Left renal cortex interstitium (tissue), 4 donors: ENCODE measurements at places on chromosomes 13 and 19.
A peak's percentile ranks its signal among the peaks of the same experiment; 100 is the strongest.

- DNase-seq = no peak
Observed at GRCh38 chr19:51272183-51272810, 21.4 kb downstream of the SIGLECL1 start.

- DNase-seq = no peak
Observed at GRCh38 chr19:18377026-18377425, 8.9 kb upstream of the GDF15 start.

DNA sequence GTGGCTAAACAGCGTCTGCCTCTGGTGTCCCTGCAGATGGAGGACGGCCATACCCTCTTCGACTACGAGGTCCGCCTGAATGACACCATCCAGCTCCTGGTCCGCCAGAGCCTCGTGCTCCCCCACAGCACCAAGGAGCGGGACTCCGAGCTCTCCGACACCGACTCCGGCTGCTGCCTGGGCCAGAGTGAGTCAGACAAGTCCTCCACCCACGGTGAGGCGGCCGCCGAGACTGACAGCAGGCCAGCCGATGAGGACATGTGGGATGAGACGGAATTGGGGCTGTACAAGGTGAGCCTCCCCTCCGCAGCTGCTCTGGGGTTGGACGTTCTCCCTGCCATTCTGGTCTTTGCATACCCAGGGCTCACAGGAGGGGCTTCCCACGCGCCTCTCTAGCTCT, 19.9 kb downstream of the UHRF1 start:
- no peak for DNase-seq

DNA sequence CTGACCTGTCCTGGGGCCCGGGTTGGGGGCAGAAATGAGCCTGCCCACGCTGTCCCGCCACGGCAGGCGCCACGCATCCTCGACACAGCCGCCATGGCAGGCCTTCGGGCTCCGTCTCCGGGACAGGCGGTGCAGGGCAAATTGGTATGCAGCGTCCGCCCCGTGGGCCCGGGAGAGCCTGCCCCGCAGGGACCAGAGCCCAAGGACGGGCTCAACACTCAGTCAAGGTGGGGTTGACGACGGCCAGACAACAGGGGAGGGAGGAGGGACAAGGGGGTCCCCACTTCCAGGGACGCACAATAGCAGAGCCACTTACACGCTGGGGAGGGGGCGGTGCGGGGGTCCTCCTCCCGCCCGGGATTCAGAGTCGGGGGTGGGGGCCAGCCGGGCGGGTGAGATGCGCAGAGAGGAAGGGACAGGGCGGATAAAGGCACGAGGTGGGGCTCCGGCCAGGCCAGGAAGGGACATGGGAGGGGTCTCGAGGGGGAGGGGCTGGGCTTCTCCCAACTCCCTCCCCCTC, 1.2 kb downstream of the CTXN1 start:
- DNase-seq = no peak

GRCh38 chr13:62847520-62847919, 1431.9 kb upstream of the PCDH20 start:
- DNase-seq = no peak

DNA sequence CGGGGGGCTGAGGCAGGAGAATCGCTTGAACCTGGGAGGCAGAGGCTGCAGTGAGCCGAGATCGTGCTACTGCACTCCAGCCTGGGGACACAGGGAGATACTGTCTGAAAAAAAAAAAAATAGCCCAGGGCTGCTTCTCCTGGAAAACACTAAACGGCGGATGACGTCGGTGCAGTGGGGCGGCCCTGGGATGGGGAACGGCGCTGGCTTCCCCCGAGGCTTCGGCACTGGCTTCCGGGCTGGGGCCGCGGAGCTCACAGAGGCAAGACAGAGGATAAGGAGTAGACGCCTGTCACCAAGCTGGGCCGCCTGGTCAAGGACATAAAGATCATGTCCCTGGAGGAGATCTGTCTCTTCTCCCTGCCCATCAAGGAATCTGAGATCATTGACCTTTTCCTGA, 5.0 kb downstream of the PRSS57 start:
- no peak for DNase-seq

DNA sequence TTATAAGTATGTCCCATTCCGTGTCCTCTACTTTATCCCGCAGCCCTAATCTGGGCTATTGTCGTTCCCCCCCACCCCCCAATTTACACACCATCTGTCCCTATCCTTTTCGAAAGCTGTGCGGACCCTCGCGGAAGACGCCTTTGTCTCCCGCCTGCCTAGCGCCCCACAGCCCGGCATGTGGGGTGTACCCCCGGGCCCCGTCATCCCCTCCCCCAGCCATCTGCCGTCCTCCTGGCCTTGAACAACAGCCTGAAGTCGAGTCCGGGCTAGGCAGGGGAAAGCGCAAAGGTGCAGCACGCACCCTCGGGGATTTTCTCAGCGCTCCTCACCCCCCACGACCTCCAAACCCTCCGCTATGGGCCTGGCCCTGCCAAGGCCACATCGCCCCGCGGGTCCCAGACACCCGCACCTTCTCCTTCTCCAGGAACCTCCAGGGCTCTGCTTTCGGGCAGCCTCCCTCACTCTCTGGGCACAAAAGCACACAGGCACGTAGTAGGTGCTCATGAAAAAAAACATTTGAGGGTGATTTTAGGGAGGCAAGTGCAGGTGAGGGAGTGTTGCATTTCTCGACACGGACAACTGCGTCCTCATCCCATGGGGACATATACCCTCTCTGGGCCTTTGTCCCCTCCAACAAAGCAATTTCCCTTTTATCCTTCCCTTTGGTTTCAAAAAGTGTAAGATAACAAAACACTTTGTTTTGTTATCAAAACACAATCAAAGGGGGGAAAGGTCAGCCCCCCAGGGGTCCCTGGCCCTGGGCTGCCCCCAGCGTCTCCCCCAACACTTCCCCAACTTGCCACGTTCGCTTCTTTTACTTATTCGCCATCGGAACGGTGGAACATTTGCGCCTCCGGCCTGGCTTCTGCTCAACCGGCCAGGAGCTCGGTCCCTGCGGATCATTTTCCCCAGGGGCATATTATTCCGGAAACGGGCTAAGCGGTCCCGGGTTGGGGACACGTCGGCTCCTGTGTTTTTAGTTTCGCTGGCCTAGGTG, 16.4 kb downstream of the CCDC124 start:
- no peak for DNase-seq

DNA sequence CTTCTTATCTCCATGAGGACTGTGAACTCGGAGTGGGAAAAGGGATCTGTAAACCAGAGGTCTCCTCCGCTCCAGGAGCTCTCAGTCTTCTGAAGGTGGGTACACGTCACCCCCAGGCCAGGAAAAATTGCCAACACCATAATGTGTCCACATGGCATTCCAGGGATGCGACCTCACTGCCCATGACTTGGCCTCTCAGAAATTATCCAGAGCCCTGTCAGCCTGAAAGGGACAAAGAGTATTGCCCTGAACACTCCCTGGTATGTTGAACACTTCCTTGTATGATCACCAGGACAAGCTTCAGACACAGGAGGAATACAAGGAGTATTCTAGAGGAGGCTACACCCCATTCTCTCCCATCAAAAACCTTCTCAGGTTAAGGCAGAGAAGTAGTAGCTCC, 81.0 kb upstream of the SLC7A1 start:
- DNase-seq = no peak

- DNase-seq = no peak
Observed at GRCh38 chr19:37403403-37403802, 32.5 kb downstream of the ZNF527 start.

DNA sequence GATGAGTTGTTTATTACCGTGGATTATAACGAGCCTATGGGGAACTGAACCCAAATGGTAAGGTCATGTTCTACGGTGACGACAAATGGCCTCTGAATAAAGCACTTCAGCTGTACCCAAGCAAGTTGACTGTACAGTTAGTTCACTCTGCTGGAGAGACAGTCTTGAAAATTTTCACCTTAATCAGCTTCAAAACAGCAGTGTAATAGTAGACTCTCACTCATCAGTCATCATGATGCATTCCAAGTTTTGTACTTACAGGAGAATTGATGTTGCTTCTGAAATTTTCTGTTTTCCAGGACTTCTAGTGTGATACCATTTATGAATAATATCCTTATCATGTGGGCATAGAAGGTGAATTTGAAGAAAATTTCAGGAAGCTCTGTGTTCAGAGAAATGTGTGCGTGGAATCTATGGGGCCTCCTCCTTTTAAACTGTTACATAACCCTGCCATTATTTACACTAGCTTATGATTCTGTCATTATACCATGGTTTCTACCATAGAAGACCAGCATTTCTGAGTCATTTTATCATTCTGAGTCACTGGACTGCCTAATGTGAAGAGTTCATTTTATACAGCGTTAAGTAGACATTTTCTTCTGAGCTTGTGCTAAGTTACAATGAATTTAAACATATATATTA, 96.9 kb downstream of the WDFY2 start:
- DNase-seq = no peak

DNA sequence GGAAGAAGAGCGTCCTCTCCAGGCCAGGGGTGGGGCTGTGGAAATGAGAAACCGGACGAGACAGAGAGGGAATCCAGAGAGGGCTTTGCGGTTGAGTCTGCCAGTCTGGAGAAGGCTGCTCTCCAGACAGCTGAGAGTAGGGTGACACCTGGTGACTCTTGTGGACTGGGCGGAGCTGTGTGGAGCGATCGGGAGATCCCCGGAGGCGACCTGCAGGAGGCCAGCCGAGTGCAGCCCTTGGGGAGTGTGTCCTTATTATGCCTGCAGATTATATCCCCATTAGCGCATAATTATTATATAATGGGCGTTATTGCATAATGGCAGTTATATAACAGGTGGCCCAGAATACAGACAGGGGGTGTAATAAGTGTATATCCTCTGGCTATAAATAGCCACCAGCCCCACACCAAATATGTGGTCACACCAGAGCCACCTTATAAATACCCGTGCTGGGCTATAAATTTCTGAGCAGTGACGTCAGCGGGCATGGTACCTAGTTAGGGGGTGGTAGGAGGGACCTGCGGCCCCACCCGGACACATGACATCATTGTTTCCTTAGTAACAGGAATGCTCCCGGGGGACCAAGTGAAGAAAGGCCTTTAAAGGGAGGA, 41.2 kb downstream of the NFIX start:
- DNase-seq = no peak

GRCh38 chr13:30504081-30504480, 38.3 kb upstream of the HMGB1 start:
- DNase-seq = no peak

DNA sequence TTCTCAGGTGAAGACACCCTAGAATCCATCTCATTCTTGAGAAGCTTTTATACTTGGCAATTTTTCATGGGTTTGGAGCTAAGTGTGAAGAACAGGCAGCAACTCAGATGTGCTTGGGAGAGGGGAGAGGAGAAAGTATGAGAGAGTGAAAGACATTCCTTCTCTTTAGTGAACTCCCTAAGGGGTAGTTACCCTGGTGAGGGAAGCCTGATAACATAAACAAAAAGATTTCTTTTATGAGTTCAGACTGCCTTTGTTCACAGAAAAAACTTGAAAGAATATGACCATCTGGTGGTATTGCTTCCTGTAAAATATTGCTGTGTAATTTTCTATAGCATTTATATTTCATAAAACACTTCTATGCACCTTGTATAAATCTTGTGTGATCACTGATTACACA, at the start of gene STOML3:
TSS of gene STOML3 (minus strand) at position 139 of the 400 bp plus-strand sequence. CDS start at position 29, 110 bp downstream.
- DNase-seq = no peak

DNA sequence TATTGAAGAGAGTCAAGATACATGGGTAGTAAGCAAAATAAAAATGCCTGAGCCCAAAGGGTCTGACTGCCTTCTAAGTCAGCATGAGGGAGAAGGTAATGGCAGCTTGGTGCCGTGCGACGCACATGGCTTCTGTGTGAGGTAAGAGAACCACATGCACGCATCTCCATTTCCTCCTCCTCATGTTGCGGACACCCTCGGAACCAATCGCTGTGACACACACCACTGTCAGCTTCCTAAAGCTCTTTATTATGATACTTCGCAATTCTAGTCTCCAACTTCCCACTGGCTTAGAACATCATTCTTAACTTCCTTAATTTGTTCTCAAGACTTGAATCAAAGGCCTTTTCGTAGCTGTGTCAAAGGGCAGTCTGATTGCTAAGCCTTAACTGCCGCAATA, 170.1 kb downstream of the OXGR1 start:
- no peak for DNase-seq

DNA sequence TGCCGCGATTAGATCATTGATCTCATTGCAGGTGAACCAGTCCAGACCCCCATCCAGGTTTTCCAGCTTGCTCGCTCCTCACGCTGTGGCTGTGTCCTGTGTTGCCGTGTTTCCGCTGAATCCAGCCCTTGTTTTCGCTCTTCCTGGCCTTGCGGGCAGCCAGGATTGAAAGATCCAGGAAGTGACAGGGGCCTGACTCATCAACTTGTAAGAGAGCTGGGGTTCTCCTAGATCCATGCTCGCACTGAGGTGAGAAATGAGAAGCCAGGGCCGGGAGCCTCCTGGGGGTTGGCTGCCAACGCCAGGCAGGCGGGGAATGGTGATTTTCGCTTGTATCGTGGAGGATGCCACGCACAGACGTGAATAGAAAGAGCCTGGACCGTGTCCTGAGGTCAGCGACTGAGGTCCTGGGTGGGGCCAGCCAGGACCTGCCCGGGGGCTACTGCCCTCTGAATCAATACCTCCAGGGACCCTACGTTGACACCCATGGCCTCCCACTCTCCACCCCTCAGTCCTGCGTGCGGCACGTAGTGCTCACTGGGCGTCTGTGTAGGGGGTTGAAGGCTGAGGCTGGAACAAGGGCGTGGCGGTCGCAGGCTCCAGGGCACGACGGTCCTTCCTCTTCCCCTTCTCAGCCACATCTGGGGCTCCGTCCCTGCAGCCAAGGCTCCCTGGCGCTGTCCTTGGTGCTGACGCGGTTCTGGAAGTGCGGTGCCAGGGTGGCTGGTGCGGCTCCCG, 7.3 kb upstream of the PTPRH start:
- DNase-seq = peak; percentile 39

GRCh38 chr19:29442094-29442493, 83.7 kb upstream of the VSTM2B start:
- no peak for DNase-seq

DNA sequence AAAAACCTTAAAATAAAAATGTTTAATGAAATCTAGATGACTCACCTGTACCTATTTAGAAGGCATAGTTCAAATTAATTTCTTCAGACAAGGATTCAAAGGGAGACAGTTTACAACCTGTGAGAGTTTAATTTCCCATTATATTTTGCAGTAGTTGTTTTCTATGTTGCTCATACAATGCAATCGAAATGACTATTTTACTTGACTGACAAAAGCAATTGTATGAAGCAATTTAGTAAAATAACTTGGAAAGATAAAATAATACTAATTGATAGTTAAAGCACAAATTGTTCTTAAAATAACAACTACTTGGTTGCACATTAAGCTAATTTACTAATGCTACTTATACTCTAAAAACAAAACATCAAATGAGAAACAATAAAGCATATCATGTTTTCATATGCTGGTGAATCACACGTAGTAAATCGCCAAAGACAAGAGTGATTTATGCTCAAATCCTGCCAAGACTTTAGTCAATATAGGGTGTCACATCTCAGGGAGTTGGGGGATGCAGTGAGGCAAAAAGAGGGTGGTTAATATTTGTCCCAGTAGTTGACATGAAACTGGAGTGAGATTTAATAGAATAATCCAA, 6.4 kb downstream of the DACH1 start:
- no peak for DNase-seq

DNA sequence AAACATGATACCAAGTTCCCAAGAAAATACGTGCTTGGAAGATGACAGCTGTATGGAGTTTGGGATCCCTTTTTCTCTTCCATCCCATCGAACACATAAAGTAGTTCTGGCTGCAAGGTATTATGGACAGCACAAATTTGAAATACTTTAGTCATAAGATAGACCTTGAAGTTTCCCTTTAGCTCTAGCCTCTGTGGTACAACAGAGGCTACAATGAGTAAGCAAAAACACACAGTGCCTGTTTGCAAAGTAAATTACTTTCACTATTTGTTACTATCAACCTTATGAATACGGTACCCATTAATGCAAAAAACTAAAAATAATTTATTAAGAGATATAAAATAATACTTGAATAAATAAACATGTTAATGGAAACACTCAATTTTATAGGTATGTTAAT, 21.0 kb upstream of the LRCH1 start:
- no peak for DNase-seq
